ENCODE measurements at places on chromosomes 5 and 9. TPM values are rescaled to one million over a fixed set of nuclear protein-coding genes. Genes with fewer than 3 reads are reported as not detected.

GRCh38 chr5:9249231-9249630 is 296.6 kb downstream of the SEMA5A start:
- no peak for DNase-seq

- DNase-seq = peak; percentile 19
These were observed 189.0 kb downstream of the SNCAIP start for GRCh38 chr5:122501089-122501435.

- DNase-seq = no peak
These were observed 200.5 kb downstream of the ARHGEF28 start for GRCh38 chr5:73826301-73827105.

DNA sequence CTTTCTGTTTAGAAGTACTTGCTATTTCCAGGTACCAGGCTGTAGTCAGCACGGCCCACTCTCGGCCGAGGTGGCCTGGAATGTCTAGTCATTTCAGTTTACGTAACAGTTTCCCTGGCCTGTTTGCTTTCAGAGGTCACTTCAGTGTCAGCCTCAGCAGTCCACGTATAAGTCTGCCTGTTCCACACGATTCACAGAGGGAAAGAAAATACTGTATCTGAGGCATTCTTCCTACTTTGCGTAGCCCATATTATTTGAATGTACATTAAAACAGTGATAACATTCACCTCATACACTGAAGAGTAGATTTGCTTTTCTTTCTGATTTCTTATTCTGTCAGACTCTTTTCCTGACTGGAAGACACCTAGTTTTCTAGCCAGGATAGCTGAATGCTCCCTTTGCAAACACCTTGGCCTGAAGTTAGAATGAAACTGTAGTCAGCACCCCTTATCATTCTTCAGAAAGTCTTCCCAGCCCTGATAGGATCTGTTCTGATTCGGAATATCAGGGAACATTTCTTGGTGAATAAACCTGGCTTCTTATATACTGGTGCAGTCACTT is 140.9 kb downstream of the AOPEP start:
- no peak for DNase-seq

DNA sequence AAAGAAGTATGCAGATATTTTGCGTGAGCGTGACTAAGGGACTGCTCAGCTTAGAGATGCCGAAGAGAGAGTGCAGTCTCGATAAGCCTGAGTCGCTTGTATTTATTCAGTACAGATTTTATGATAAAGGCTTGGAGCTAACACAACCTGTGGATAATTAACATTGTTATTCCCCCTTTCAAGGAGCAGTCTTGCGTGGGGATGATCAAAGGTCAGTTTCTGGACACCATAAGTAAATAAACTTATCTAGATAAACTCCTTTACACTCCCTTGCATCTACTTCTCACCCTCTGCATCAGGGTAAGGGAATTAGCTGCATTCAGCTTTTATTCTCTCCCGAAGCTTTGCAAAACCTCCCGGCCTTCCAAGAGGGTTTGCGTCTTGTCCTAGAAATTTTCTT is 357.8 kb upstream of the ST8SIA4 start:
- no peak for DNase-seq

The SREK1IP1 gene
- 15.0 TPM for total RNA-seq

The AQP7 gene
- total RNA-seq = 37.0 TPM

The WDR31 gene
- 2.3 TPM for total RNA-seq

The QRFP gene
- total RNA-seq = not detected

The RIMOC1 gene
- total RNA-seq = 16.3 TPM

The KLF4 gene
- 75.1 TPM for total RNA-seq

The INSYN2B gene
- 0.10 TPM for total RNA-seq

Measured in skin of body (tissue), 3 donors.